ENCODE measurements at places on chromosomes 7 and 10. TPM values are rescaled to one million over a fixed set of nuclear protein-coding genes. Genes with fewer than 3 reads are reported as not detected.

DNA sequence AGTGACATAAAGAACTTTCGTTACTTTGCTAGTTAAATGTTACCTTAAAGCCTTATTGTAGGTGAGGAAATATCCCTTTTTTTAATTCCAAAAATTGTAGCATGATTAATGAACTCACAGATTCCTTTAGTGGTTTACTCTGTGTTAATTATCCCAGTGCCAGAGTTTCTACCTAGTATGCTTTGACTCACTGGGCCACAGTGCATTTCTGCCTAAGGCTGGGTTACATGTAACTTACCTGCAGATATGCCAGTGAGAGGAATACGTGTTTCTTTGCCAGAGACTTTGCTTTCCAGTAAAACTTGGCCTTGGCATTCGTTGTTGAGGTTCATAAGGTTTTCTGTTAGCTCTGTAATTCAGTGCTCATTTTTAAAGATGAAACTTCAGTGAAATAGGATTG, 380.8 kb upstream of the LRGUK start:
- no peak for DNase-seq

Gene SPDYE17
- total RNA-seq: not detected

DNA sequence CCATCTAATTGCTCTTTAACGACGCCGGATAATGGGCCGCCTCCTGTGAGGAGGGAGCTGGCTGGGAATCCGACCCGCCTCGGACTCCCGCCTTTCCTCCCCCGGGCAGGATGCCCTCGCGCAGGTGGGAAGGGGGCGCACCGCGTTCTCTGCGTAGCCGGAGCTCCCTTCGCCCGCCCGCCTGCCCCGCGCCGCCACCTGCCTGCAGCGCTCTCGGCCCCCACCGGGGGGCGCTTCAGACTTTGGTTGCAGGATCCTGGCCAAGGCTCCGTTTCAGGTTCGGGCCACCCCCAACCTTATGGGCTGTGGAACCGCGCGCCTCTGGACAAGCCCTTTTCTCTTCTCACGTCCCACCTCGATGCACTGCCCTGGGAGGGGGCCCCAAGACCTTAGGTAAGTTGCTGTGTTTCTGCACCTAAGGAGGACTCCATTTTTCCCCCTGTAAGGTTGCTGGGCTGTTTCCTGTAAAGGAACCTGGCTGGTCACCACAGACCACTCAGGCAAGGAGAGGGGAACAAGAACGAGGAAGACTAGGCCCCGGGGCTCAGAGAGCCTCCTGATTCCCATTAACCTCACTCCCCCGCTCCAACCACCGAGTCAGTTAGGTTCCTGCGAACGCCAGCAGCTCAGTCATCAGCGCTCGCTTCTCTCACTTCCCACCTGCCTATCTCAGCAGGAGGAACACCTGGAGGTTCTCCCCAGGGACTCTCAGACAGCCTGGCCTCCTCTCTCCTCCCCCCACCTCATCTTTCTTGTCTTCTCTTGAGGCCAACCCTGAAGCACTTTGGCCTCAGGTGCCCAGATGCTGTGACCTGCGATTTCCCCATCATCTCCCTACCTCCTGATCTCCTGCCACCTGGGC, 11.3 kb upstream of the KAZALD1 start:
- no peak for DNase-seq

- no peak for DNase-seq
Measured at GRCh38 chr7:18693406-18693805, 197.9 kb downstream of the HDAC9 start.

Gene TMEM176A
- total RNA-seq: 105 TPM

Gene MSMB
- total RNA-seq: not detected

Gene ICA1
- total RNA-seq: 49.1 TPM

- no peak for DNase-seq
Measured at GRCh38 chr10:106182542-106182941, 982.0 kb downstream of the SORCS1 start.

Gene CYP3A4
- not detected for total RNA-seq

GRCh38 chr10:3800586-3800985, 15.6 kb upstream of the KLF6 start:
- no peak for DNase-seq

- no peak for DNase-seq
Measured at GRCh38 chr10:54993148-54993547, 192.1 kb upstream of the PCDH15 start.

DNA sequence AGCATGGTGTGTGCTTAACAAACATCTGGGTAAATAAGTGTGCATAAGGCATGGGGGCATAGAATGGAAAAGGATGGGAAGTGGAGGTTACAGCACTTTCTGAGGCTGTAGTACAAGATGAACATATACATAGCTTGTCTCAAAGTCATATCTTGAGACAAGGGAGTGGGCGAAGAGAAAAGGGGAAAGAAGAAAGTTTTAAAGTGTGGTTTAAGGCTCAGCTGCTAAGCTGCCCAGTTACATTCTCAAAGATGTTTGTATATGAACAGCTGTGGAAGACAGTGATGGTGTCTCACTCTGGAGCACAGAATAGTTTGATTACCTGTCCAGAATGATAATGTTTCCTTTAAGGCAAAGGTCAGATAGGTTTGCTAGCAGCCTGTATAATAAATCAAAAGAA, 61.9 kb upstream of the LANCL2 start:
- DNase-seq: no peak

Gene MMP21
- total RNA-seq: not detected

Gene EN2
- not detected for total RNA-seq

GRCh38 chr10:114526504-114527238, 122.4 kb upstream of the AFAP1L2 start:
- no peak for DNase-seq

- DNase-seq: no peak
Measured at GRCh38 chr7:33192695-33193291, 63.4 kb downstream of the BBS9 start.

Gene CD36
- total RNA-seq: 2,707 TPM

Gene FOXI2
- total RNA-seq: not detected

- DNase-seq: no peak
Measured at GRCh38 chr7:99652671-99653070, 27.1 kb downstream of the CYP3A5 start.

Gene PLEKHS1
- total RNA-seq: not detected

DNA sequence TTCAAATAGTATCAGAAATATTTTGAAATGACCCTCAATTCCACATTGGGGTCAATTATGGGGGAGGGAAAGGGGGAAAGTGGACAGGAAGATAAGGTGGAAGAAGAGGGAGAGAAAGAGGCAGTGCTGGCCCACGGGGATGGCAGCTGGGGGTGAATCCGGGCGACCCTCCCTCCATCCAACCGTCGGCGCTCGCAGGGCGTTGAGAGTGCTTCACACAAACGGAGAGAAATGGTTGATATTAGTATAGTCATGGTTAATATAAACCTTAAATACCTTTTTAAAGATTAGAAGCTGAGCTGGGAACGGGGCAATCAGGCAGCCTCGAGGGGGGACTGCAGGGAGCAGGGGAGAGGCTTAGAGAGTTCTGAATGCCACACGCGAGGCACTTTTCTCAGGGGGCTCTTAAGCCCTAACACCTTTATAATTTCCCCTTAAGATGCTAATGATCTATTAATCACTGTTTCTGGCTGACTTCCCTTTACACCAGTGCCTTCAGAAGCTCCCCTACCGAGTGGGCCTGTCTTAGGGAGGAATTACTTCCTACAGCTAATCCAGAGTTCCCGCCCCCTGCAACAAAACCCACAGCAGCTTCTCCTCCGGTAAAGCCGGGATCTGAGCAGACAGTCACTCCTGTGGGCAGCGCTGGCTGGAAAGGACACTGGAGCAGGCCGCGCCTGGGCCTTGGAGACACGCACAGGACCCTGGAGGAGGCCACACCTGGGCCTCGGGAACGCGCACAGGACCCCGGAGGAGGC, 39.5 kb downstream of the PRKAG2 start:
- no peak for DNase-seq

- no peak for DNase-seq
Measured at GRCh38 chr10:128956149-128956548, 510.9 kb upstream of the MGMT start.

Gene PTF1A
- total RNA-seq: not detected

- DNase-seq: no peak
Measured at GRCh38 chr10:100739517-100740368, 5.6 kb upstream of the PAX2 start.

GRCh38 chr10:126223512-126224067, 164.7 kb downstream of the ADAM12 start:
- DNase-seq: no peak

GRCh38 chr7:3439333-3440030, 138.4 kb downstream of the SDK1 start:
- DNase-seq: no peak

DNA sequence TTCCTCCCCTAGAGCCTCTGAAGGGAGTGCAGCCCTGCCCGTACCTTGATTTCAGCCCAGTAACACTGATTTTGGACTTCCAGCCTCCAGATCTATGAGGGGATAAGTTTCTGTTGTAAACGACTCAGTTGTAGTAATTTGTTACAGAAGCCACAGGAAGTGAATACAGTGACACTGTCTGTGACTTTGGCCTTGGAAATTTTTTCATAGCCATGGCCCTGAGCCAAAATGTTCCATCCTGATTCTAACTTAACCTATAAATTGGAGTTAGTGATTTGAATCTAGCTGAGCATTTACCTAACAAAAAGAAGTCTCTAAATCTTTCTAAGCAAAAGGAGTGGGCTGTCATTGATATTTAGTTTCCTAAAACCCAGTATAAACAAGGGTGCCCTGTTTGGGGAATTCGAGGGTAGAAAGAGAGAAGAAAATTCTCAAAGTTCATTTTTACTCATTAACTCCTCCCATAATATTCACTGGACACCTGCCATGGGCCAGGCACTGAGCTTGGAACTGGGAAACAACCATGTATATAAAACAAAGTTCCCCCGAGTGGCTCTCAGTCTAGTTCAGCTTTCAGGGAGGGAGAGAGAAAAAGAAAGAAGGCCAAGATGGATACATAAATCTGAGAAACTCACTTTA, 162.3 kb downstream of the SKIDA1 start:
- DNase-seq: no peak

Gene CTAGE8
- total RNA-seq: 0.48 TPM

DNA sequence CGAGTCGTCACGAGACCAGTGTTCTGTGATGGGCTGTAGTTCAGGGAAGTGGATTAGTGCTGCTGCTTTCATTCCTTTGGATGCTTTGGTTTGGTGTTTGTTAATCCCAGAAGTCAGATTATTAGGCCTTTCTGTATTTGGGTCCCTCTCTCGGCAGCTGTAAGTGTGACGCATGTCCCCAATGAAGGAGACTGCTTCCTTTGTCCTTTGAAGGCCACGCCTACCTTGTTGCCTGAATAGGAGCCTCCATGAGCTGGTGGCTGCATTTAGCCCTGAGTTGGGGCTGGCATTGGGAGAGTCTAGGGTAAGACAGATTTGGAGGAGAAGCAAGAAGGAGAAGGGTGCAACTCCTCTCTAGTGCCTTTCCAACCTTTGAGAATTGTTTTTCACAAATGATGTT, 34.5 kb downstream of the DOCK1 start:
- DNase-seq: no peak

Gene NPC1L1
- total RNA-seq: 0.32 TPM

DNA sequence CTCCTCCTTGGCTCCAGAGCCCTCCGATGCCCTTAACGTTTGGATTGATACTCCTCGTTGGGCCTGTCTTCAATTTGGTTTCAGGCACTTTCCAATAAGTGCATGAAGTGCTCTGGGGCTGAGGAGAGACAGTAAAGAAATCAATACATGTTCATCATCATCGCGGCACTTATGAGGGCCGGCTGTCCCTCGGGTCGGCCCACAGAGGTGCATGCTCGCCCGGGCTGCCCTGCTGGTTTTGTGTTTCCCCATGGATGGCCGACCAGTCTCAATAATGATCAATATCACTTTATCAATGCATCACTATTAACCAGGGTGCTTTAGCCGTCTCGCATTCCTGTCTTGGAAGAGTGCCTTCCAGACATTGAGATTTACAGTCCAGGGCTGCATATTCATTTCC, 154.2 kb downstream of the EBF3 start:
- no peak for DNase-seq

Gene STRIP2
- total RNA-seq: 0.50 TPM

DNA sequence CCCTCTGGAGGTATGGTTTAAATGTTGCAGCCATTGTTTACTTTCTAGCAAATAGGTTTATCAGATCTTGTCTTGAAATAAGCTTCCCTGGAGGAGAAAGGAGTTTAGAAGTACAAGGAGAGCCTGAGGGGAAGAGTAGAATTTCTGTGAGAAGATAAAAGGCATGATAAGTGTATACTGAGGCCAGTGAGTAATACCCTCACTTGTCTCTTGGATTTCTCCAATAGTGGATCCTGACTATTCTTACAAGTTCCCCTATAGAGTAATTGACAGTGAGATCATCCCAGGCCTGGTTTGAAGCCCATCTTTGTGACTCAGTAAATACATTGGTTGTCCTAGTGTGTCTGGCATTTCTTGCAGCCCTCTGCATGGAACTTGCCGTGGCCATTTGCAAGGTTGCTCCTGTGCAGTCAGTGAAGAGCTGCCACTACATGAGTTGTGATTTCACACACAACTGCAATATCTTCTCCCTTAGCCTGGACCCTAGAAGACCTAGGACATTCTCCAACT, 41.6 kb downstream of the CHN2 start:
- DNase-seq: no peak

GRCh38 chr10:71337219-71337701, 18.2 kb downstream of the SLC29A3 start:
- DNase-seq: no peak

- DNase-seq: no peak
Measured at GRCh38 chr7:108794466-108794865, 224.8 kb downstream of the DNAJB9 start.

Gene FKBP9
- total RNA-seq: 269 TPM

DNA sequence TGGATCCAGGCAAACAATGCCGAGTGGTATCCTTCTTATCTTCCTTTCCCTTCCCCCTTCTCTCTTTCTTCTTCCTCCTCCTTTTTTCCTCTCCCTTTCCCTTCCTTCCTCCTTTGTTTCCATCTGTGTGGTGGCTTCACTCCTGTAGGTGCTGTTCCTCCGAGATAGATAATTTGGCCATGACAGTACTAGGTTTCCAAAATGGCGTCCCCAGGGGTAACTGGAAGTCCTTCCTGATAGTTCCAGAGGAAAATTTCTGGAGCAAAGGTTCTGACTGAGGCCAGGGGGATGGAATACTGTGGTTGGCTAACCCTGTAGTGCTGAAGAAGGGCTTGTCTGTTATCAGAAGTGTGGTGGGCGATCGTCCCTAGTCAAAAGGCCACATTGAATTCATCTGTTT, 52.5 kb upstream of the CCDC6 start:
- no peak for DNase-seq

- DNase-seq: no peak
Measured at GRCh38 chr10:114545071-114545470, 113.0 kb downstream of the ABLIM1 start.

DNA sequence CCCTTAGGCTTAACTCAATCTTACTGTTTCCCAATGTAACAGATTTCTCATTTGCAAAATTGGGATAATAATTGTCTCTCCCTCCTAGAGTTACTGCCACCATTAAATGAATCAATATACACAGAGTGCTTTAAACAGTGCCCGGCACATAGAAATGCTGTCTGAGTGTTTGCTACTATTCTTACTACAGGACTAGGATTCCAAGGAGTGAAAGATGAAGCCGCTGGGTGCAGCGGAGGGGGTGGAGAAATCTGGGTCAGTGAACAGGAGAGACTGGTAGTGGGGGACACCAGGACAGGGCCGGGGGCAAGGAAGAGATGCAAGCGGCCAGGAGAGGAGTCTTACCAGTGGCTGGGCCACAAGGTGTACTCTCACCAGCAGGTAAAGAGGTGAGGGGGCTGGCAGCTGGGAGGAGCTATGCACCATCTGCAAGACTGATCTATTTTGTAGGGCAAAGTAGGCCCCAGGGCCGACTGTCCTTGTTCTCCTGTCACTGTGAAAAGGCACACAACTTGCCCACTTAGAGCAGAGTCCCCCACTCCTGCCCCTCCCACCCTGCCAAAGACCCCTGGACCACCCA, 18.5 kb upstream of the PRRT4 start:
- no peak for DNase-seq

Gene GRM3
- not detected for total RNA-seq

- DNase-seq: no peak
Measured at GRCh38 chr10:3778692-3779157, 6.3 kb downstream of the KLF6 start.
